ENCODE measurements at places on chromosomes 4 and X. TPM values are rescaled to one million over a fixed set of nuclear protein-coding genes. Genes with fewer than 3 reads are reported as not detected.
A peak's percentile ranks its signal among the peaks of the same experiment; 100 is the strongest.

DNA sequence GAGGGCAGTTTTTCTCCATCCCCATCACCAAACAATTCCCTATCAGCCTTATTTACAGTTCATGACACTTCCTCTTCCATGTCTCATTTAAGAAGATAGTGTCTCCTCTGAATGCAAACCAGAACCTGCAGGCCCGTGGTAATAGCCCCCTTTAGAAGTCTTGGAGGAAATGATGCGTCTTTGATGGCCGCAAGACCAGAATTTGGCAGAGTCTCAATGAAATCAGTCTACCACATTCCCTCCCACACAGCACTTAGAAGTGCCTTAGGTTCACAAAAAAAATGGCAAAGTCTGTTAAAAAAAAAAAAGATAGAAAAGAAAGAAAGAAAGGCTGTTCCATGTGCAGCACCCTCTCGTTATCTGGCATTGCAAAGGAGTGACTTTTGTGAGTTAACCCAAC, 2.1 kb upstream of the KDR start:
- peak; percentile 62 for DNase-seq

The MAGEE1 gene
- total RNA-seq: 1.2 TPM

The IL1RAPL1 gene
- 0.26 TPM for total RNA-seq

GRCh38 chr4:89855236-89855635, 18.3 kb upstream of the SNCA start:
- DNase-seq: no peak

- peak; percentile 88 for DNase-seq
These were observed 36.9 kb downstream of the SNCA start for GRCh38 chr4:89800012-89800516.

GRCh38 chrX:93594780-93595179, 78.6 kb downstream of the NAP1L3 start:
- no peak for DNase-seq

DNA sequence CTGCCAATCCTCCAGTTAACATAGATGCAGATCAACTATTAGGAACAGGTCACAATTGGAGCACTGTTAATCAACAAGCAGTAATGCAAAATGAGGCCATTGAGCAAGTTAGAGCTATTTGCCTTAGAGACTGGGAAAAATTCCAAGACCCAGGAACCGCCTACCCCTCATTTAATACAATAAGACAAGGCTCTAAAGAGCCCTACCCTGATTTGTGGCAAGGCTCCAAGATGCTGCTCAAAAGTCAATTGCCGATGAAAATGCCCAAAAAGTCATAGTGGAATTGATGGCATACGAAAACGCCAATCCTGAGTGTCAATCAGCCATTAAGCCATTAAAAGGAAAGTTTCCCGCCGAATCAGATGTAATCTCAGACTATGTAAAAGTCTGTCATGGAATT, 20.5 kb upstream of the TRIM61 start:
- DNase-seq: no peak

DNA sequence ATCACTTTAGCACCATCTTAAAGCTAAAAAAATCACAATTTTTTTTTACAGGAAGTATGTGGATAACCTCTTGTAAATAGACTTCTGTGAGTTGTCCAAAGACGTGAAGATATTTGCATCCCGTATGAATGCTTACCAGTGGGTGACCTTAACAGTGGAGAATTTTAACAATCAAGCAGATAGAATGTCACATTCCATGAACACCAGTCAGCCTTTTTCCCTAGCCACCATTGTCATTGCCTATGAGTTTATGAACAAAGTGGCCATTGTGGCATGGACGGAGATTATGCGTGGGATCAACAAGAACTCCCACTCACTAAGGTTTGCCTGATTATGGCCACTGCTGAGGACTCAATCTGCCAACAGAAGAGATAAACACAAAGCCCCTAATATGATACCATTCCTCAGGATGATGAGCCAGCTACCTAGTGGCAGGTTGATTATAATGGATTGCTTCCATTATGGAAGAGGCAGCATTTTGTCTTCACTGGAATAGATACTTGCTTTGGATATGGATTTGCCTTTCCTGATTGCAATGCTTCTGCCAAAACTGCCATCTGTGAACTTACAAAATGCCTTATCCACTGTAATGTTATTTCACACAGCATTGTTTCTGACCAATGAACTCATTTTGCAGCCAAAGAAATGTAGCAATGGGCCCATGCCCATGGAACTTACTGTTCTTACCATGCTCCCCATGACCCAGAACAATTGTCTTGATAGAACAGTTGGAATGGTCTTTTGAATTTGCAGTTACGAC, 830.9 kb upstream of the NDST4 start:
- peak; percentile 15 for DNase-seq

The SSR4 gene
- total RNA-seq: 144 TPM

The COL25A1 gene
- total RNA-seq: under 0.01 TPM

- no peak for DNase-seq
These were observed 1872.6 kb downstream of the ARAP2 start for GRCh38 chr4:34371676-34372075.

DNA sequence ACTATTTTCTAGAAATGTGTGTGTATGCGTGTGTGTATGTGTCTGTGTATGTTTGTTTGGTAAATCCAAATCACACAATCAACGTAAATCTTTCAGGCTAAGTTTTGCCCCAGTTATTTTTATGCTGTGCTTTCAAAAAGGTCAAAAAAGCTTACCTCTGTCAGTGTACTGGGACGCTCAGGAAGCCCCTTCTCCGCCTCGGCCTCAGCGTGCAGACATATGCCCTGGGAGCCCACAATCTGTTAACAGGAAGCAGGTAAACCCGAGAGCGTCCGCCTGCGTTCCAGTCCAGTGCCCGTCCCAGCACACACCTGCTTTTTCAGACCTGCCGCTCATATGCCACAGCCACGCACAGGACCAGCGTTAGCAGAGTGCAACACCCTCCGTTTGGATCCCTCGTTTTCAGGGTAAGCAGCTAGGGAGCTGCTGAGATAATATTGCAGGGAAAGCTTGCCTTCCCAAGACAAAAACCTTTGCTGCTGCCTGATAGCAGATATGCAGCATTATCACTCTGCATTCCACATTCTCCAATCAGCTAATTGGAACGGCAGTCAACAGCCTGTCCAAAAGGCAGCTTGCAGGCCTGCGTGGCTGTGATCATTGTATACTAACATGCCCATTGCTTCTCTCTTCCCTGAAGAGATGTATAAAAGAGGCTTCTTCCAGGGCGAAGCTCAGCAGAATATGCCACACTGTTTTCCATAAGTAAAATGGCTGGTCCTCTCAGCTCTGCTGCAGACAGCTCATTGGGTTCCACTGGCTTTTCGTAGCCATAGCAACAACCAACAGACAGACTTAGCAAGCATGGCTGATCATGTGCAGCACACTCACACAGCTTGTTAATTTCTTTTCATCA, at the start of gene SORBS2:
Gene SORBS2 (minus strand): TSS at position 686 of the 856 bp plus-strand sequence. CDS start 121,623 bp downstream, outside the sequence.
- peak; percentile 31 for DNase-seq

- peak; percentile 23 for DNase-seq
These were observed 113.6 kb downstream of the CNKSR2 start for GRCh38 chrX:21487832-21488231.

The SYN1 gene
- total RNA-seq: 0.17 TPM

GRCh38 chrX:7027071-7027470, 120.4 kb upstream of the STS start:
- no peak for DNase-seq

The NALF2 gene
- total RNA-seq: not detected

The GPC4 gene
- 2.8 TPM for total RNA-seq

GRCh38 chr4:8391972-8392371, 48.6 kb downstream of the ACOX3 start:
- DNase-seq: peak; percentile 96

- no peak for DNase-seq
These were observed 100.7 kb downstream of the CRLF2 start for GRCh38 chrX:1111601-1112300.

DNA sequence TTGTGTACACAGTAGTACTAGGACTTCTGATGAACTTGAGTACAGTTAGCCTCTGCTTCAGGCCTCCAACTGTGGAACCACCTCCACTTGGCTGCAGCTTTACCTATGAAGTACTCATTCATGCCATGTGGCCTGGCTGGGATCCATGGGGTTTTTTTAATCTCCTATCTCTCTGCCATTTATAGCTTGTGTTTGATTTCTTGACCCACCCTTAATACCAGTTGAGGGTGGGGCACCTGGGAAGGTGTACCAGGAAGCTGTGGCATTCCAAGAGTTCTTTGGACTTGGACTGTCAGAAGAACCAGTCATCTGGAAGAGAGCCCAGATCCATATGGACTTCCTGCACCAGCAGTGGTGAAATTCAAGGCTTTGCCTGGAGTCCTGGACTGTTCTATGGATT, 230.1 kb downstream of the SHROOM3 start:
- DNase-seq: peak; percentile 82

GRCh38 chr4:146124023-146124680, 51.4 kb upstream of the LSM6 start:
- no peak for DNase-seq
